Activated T-cell treated with anti-CD3 and anti-CD28 coated beads, Interleukin-2, amount 50 U/mL, for 48 hours (primary cell): ENCODE measurements at places on chromosomes 12 and 14.
A peak's percentile ranks its signal among the peaks of the same experiment; 100 is the strongest.

DNA sequence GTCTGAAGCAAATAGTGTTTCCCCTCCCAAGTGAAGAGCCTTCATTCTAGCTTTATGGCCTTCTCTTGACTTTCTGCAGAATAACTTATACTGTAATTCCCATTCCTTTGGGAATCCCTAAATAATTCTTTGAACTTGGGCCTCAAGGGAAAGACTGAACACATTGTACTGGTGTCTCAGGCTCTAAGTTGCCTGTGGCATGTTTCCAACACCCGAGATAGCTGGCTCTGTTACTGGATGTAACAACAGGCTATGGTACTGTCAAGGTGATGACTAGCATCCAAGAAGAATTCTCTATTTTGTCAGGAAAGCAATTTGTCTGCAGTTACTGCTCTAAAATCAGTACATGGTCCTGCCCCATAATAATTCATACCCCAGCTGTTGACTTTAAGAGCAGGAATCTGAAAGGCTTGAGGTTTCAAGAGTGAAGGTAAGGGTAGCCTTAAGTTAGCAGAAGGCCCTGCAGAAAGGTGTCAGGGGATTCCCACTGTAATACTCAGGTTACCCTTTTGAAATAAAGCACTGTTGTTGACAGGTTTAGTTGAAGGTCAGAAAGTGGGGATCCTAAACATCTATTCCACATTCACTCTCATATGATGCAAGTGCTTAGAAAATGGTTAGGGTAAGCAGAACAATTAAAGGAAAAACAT lies 5.2 kb downstream of the GPX2 start:
- no peak for DNase-seq

DNA sequence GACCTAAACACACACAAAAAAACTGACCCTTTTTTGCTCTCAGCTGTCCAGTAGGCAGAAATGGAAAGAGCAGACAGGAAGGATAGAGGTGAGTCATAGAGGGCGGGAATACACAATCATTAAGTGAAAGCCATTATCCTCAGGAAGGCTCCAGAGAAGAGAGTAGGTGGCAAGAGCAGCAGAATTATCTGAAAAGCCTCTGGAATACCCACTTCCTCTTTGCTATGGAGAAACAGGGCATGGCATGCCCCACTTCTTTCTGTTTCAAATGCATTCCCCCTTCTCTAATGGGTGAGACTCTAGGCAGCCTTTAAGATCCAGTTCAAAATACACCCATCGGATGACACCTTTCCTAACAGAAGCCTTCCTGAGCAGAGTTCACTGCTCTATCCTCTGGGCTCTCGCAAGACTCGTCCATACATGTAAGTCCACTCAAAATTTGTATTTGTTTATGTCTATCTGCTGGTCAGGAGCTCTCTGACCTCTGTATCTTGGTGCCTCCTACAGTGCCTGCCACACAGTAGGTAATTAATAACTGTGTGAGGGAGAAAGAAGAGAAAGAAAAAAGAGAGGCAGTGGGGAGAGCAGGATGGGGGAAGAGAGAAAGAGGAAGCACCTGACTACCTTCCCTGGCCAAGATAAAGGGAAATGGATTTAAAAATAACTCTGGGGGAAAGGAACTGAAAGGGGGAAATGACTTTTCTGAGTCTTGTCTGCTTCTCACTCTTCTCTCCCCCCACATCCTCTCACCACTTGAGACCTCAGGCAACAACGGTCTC lies 8.5 kb downstream of the KLHL33 start:
- no peak for DNase-seq

- no peak for DNase-seq
These were observed 300.8 kb upstream of the NOS1 start for GRCh38 chr12:117662220-117662619.

- DNase-seq: no peak
These were observed 43.7 kb downstream of the LTBP2 start for GRCh38 chr14:74568380-74568649.

GRCh38 chr12:110826592-110827200 lies 20.1 kb upstream of the CCDC63 start:
- DNase-seq: peak; percentile 94

- DNase-seq: peak; percentile 72
These were observed 11.5 kb downstream of the ZFP36L1 start for GRCh38 chr14:68781161-68782021.

GRCh38 chr14:97976861-97977260 lies 1179.7 kb downstream of the VRK1 start:
- peak; percentile 56 for DNase-seq

DNA sequence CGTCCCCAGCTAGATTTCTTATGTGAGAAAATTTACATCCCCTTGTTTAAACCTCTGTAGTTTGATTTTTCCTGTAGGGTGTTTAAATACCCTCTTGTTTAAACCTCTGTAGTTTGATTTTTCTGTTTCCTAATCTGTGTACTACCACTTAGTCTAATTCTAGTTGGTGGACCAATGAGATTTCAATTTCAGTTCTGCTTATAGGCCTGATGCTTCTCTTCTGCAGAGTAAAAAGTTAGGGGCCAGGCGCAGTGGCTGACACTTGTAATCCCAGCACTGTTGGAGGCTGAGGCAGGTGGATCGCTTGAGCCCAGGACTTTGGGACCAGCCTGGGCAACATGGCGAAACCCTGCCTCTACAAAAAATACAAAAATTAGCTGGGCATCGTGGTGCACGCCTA lies 11.5 kb downstream of the UBC start:
- no peak for DNase-seq

DNA sequence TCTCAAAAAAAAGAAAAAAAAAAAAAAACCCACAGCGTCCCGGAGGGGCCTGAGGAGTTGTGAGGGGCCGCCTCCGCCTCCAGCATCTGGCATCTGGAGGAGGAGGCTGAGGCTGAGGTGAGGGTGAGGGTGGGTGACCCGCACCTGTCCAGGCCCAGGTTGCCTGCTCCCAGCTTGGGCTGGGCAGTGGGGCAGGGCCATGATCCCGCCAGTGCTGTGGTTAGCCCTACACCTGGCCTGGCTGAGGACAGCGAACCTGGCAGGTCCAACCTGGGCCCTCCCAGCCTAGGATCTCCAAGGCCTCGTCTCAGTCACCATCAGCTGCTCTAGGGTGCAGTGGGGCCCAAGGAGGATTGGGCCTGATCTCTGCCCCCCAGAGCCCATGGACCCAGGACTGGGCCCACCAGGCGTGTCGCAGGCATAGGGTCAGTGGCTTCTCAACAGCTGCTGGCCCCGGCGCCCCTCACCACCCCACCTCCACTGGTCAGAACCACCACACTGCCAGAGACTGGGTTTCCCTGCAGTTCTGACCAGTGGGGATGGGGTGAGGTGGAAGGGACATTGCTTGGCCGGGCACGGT lies 36.3 kb upstream of the RCOR1 start:
- no peak for DNase-seq

GRCh38 chr14:95303552-95303951 lies 16.2 kb downstream of the CLMN start:
- no peak for DNase-seq
